Activated CD4-positive, alpha-beta T cell treated with anti-CD3 and anti-CD28 coated beads, Interleukin-2, amount 50 U/mL, for 1 hour (primary cell): ENCODE measurements at places on chromosomes 7 and 10.

- DNase-seq, result no peak
These were observed 26.5 kb upstream of the PPP1R3A start for GRCh38 chr7:113945018-113945938.

- no peak for DNase-seq
These were observed 291.6 kb upstream of the KIAA1217 start for GRCh38 chr10:23917251-23917840.

- no peak for DNase-seq
These were observed 133.3 kb upstream of the NAMPT start for GRCh38 chr7:106418094-106418493.

DNA sequence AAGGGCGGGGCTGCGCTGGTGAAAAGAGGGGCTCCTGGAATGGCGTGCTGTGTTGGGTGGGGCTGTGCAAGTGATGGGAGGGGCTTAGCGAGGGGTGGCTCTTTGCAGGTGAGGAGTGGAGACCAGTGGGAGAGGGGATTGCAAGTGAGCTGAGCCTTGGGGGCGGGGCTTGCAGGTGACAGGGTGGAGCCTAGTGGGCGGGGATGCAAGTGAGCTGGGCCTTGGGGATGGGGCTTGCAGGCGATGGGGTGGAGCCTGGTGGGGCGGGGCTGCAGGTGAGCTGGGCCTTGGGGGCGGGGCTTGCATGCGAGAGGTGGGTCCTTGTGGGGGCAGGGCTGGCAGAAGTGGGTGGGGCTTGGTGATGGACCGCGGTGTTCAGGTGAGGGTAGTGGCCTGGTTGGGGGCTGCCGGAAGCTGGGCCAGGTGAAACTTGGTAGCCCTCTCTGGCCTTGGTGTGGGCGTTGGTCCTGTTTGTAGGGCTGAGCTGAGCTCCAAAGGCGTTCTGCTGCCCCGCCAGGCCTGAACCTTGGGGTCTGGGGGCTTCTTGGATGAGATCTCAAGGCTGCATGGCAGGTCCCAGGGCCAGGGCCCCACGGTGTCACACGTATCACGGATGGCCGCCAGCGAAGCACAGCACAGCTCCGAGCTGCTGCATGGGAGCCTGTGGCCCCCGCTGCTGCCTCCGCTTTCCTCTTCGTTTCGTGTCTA, 743 bp upstream of the PITRM1 start:
- peak; percentile 84 for DNase-seq

DNA sequence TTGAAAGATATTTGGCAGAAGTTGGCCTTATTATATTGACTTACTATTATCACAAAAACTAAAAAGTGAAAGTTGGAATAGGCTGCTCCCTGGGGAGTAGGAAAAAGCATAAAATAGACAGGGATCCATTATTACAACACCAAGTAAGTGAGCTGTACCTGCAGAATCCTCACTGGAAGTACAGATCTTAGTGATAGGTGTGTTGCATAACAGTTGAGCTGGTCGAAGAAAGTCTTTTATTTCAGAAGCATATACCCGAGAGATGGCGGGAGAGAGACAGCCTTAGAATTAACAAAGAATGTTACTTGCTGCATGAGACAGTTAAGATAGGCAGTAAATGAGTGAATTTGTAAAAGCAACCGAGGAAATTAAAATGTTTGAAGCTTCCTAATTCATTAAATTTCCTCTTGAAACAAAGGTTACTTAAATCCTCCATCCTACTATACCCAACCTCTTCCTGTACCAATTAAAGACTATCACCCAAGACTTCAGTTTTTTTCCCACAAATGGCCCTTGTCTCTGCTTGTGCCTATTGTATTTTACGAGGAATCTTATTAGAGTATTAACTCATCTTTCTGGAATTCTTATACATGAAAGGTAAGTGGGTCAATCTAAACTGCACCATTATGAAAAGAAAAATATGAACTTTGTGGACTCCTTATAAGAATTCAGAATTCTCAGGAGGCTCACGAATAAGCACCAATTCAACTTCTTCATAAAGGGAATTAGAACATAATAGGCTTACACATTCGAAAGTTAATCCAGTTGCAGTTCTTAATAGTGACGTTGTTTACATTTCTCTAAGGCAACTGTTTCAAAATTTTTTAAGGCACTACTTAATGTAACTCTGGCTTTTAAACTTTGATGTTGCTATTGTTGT, 56.2 kb downstream of the CREM start:
- no peak for DNase-seq

- no peak for DNase-seq
These were observed 59.4 kb upstream of the CAMK2B start for GRCh38 chr7:44384586-44385433.

DNA sequence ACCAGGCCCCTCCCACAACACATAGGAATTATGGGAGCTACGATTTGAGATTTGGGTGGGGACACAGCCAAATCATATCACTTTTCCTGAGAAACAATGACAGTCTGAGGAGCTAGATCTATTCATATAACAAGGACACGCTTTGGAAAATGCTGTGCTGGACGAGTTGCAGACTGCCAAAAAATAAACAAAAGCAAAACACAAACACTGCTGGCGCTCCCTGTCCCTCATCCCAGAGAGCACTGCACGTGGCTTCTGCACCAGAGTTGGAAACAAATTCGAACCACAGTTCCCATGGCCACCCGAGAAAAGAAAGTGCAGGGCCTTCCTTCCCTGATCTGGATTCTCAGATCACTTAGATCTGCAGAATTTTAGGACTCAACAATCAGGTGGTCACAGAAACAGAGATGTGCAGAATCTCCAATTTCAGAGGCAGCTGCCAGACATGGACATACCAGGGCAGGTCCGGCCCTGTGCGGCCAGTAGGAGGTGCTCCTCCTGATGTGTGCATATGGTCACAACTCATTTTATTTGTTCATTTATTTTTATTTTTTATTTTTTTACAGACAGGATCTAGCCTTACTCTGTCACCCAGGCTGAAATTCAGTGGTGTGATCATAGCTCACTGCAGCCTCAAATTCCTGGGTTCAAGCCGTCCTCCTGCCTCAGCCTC, 35.2 kb upstream of the ECHDC3 start:
- DNase-seq, result no peak

GRCh38 chr7:69762821-69763352, 164.6 kb downstream of the AUTS2 start:
- no peak for DNase-seq

GRCh38 chr7:7798510-7798909, 80.1 kb upstream of the RPA3 start:
- no peak for DNase-seq

- no peak for DNase-seq
These were observed 110.3 kb downstream of the VPS41 start for GRCh38 chr7:38798552-38799267.

DNA sequence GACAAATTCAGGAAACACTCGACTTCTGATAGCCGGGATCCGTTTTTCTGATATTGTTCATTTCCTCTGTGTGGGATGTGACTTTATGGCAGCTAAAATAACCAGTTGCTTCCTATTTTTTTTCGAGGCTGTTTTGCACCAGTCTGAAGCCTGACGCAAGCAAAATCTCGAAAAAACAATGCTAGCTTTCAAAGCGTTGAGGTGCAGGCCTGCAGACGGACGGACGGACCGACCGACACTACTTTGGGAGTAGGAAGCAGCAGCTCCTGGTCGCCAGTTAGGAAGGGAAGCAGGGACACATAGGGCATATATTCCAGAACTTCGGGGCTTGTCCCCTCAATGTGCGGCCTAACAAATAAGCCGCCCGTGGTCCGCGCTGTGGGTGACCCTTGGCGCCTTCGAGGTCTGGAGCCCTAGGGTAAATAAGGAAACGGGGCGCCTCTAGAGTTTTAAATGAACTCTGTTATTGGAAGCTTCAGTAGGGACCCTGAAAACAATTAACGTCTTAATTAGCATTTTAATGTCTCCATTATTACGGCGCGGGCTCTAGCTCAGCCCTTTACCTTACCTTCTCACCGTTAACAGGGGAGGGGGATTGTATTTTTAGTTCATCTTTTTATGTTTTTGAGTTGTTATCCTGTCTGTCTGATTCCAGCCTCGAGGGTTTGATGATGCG, 1.3 kb downstream of the HHEX start:
- no peak for DNase-seq

GRCh38 chr7:2774280-2774679, 69.8 kb downstream of the GNA12 start:
- no peak for DNase-seq

- no peak for DNase-seq
These were observed 985 bp upstream of the ETV1 start for GRCh38 chr7:13990319-13990983.

DNA sequence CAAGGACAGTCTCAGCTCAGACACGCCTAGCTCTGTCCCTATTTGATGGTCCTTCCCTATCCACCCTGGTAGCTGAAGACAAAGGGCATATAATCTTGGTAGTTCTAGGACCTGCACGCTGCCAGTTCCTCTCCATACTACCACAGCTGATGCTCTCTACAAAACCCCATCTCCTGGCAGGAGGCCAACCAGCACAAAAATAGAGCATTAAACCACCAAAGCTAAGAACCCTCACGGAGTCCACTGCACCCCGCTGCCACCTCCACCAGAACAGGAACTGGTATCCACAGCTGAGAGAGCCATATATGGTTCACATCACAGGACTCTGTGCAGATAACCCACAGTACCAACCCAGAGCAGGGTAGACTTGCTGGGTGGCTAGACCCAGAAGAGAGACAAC, 299.4 kb downstream of the LRRTM3 start:
- DNase-seq, result no peak

GRCh38 chr7:24143547-24143946, 140.4 kb upstream of the NPY start:
- no peak for DNase-seq

DNA sequence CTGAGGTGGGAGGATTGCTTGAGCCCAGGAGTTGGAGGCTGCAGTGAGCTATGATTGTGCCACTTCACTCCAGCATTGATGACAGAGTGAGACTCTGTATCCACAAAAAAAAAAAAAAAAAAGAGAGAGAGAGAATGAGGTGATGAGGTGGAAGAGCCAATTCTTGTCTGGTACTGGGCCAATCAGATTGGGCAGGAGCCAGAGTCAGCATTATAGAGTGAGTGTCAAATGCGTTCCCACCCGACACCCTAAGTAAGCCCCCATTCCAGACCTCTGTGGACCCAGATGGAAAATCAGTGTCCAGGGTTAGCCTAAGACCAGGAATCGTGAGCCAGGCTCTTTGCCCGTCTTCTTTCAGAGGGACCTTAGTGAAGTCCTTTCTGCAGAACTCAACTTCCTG, 83.9 kb downstream of the WIPF3 start:
- DNase-seq, result no peak

DNA sequence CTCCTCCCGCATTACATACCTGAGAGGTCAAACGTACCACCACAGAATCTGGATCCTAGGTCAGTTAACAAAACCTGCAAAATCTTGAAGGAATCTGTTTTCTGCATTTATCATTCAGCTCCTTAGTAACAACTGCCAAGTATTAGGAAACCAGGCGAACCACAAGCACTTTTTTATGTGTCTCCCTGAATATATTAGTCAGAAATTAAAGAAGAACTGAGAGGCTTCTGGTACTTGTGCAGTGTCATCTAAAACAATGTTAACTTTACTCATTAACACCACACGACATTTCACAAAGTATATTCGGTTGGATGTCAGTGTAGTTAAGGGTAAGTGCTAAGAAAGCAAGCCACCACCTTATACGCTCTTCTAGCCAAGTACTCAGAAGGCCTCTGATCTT, 2.5 kb downstream of the CCDC6 start:
- no peak for DNase-seq

GRCh38 chr7:12768948-12769347, 81.5 kb downstream of the ARL4A start:
- DNase-seq, result no peak

GRCh38 chr7:137946011-137946410, 55.9 kb downstream of the CREB3L2 start:
- no peak for DNase-seq

DNA sequence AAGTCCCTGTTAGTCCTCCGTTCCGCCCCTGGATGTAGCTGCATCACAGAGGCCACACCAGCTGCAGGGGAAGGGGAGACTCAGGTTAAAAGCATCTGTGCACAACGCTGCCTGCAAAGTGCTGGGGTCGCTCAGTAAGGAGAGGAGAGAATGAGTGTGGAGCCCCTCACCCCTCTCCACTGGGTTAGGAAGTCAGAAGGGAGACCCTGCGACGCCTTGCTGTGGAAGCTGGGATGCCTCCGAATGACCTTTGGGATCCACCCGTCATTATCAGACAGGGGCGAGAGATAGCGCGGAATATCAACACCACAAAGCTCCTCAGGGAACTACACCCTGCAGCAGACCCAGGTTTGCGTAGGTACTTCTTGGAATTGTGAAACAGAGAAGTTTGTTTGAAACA, 167.7 kb upstream of the SHH start:
- no peak for DNase-seq

DNA sequence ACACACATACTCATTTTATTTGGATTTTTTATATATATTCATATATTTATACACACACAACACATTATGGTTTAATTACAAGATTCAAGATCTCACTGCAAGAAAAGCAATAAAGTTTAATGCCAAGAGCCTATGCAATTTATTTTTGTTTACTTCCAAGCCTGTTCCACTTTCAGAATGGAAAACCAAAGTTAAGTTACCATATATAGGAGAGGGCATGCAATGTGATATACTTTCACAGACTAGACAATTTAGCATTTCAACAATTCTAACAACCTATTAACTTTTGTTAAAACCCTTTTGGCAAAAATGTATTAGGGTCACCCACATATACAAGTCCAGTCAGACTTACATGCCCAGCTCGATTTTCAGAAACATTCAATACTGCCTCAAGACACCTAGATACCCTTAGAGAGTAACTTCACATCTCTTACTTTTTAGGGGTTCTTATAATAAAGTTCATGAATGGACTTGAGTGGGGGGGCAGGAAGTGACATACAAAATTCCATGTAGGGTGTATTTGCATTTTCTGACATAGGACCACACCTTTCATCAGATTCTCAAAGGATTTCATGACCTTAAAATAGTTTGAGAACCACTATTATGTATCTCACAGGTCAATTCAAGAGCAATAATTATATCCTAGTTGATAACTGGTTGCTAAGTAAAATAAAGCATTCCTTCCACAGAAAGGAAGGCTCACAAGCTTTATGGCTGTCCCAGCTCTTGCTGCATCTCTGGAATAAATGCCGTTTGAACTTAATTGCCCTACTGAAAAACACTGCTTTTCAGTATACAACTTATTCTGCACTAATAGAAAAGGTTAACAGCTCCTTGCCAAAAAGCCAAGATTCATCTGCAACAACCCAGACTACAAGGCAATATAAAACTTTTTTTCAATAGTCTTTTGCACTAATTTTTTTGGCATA, 2.5 kb downstream of the P4HA1 start:
- DNase-seq, result no peak

- no peak for DNase-seq
These were observed 1.3 kb downstream of the CTTNBP2 start for GRCh38 chr7:117871778-117872538.

DNA sequence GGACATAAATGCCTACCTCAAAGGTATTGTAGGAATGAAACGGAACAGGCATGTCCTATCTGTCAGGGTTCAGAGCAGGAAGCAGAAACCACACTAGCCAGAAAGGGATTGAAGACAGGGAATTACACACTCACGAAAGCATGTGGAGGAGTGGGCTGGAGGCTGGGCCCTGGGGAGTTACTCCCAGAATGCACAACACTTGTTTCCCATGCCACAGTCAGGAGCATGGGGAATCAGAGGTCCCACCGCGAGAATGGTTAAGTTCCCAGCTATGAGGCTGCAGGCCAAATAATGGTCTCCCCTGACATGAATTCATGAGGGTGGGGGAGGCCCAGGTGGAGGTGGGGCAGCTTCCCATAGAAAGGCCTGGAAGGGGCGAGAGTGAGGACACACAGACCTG, 212.7 kb downstream of the HERPUD2 start:
- DNase-seq, result no peak
